ENCODE measurements at places on chromosomes 1 and 21.

- no peak for DNase-seq
These were observed 144.6 kb upstream of the HMGB4 start for GRCh38 chr1:33719326-33719725.

DNA sequence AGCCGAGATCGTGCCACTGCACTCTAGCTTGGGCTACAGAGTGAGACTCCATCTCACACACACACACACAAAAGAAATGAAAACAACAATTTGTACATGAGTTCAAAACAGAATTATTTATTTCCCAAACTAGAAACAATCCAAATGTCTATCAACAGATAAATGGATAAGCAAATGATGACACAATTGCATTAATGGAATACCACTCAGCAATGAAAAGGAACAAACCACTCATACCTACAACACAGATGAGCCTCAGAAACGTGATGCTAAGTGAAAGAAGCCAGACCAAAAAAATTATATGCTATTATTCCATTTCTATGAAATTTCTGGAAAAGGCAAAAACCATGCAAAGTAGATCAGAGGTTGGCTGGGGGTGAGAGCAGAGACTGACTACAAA is 2.0 kb upstream of the PGD start:
- DNase-seq, result no peak

GRCh38 chr1:89802051-89802450 is 18.8 kb upstream of the LRRC8D start:
- DNase-seq, result no peak

GRCh38 chr1:18978706-18979105 is 22.2 kb upstream of the IFFO2 start:
- DNase-seq, result no peak

GRCh38 chr1:230191855-230192254 is 124.8 kb downstream of the GALNT2 start:
- no peak for DNase-seq

GRCh38 chr1:154466921-154467417 is 35.0 kb upstream of the TDRD10 start:
- no peak for DNase-seq

DNA sequence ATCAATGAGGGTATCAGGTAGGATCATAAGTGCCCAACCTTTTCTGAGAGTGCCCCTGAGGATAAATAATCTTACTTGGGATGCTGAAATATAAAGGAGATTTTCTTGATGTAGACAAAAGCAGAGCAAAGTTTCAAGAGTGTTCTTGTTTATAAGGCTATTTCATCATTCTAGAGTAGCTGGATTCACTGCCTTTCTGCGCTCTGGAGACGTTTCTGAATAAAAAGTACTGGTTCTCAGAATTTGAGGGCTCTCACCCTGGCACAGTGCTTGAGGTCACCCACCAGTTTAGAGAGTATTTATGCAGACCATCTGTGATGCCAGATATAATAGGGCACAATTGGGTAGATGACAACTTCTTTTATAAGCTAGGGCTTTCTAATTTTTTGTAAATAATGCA is 103.3 kb downstream of the GDAP2 start:
- DNase-seq, result no peak

DNA sequence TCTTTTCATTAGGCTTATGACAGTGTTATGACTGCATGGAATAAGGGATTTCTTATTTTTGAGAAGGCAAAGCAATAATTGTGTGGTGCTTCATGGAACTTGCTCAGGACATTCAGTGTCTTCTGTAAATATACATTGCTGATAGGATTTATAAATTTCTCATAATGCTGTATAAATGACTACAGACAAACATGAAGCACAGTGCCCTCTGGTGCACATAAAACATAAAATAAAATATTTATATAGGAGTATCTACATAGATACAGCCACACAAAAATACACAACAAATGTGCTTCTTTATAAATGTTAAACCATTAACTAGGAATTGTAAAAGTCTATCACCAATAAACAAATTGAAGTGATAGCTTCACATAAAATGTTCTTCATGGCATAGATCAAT is 24.1 kb downstream of the BRINP3 start:
- DNase-seq, result no peak

DNA sequence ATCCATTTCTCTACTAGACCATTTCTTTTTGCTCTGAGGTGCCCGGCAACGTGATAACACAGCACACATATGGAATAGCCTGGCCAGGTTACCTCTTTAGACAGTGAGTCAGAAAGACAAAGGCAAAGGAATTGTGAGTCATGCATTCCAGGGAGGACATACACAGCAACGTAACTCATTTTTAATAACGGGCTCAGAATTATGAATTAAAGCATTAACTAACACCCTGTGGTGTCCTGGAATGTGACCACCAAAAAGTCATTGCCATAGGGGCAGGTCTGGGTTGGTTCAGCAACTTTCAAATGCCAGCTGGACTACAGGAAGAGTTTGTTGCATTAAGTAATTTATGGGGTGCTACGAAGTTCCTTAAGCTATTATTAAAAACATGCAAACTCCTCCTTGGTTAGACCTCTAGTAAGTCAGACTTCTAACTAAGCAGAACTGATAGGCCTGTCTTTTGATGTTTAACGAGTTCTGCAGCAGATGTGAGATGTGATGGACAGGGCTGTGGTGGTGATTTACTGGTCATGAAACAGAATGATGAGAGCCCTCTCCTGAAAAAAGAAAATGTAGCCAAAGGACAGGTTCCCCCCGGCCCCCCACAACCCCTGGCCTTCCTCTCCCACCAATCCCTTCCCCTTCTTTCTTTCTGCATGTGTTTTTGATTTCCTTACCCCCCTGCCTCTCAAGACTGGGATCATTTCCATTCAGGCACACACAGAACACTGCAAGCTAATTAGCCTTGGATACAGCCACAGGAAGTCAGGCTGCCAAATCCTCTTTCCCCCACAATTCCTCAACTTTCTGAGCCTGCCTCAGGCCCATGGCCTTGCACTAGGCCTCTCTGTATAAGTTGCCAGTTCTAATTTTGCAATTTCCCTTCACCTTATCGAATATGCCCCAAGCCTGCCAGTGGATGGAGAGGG is 88.9 kb upstream of the HAO2 start:
- DNase-seq, result no peak

DNA sequence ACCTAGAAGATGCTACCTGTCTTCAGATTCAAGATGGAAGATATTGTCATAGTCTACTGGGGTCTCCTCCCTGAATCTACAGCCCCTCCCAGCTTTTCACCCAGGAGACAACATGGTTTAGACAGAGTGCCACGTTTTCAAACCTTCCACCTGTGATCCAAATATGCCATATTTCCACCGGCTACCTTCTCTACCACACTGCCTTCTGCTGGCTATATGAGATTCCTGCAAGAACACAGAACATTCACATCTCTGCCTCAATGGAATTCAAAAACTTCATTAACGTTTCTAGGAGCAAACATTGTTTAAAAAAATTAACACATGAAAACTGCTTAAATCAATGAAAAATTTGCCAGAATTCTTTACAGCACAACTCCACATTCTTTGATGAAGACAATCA is 12.9 kb upstream of the LELP1 start:
- no peak for DNase-seq

- no peak for DNase-seq
These were observed 127.3 kb downstream of the HLCS start for GRCh38 chr21:36839123-36839522.

GRCh38 chr1:159239551-159240220 is 35.0 kb downstream of the ACKR1 start:
- DNase-seq, result no peak

DNA sequence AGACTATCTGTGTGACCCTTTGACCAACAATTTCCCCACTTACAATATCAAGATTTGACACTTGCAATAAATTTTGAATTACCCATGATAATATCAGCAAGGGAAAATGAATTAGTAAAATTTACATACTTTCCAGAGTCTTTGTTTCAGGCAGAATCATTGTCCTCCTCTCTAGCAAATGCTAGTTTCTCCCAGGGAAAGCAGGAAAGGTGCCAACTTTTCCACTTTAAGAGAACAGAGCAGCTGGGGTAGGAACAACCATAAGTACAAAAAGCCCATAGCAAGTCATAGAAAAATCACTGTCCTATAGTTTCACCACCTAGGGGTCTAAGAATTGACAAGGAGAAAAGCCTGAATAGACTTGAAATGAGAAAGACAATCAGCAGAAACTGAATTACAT is 67.1 kb upstream of the GUCA2B start:
- DNase-seq, result no peak

DNA sequence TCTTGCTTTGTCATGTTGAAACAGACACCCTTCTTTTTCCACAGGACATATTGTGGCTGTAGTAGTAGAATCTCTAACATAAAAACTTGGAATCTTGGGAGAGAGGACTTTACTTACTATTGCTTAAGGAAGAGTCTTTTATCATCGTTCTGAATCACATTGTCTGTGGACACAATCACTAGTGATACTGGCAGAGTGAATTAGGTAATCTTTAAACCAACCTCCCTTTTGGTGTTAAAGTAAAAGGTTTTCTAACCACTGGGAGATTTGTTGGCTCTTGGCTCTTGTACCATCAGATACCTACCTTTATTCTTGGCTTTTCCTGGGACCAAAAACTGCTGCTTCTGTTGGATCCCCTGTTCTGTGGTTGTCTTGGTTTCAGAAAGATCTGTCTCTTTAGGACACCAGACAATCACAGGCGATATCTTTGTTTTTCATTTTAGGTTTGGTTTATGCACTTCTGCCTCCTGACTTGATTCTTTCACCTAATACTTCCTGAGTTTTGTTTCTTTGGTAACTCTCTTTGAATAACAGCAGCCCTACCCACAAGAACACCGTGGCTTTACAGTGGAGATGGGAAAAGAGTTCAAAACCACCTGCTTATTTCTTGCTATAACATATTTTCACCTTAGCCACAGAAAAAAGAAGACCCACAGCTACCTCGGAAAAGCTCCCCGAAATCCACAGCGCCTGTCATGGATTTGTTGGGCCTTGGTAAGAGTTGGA is 36.6 kb upstream of the ZFP69B start:
- DNase-seq, result no peak

GRCh38 chr1:92262516-92262915 is 36.3 kb downstream of the GLMN start:
- DNase-seq, result no peak

GRCh38 chr1:154714052-154714623 is 106.2 kb upstream of the ADAR start:
- DNase-seq, result no peak

GRCh38 chr1:110674337-110675059 is at the start of gene KCNA3:
TSS of gene KCNA3 (minus strand) at chr1:110674940. CDS start at chr1:110674809, 131 bp downstream.
- DNase-seq, result no peak

GRCh38 chr1:172352435-172352834 is 68.0 kb upstream of the C1orf105 start:
- no peak for DNase-seq

DNA sequence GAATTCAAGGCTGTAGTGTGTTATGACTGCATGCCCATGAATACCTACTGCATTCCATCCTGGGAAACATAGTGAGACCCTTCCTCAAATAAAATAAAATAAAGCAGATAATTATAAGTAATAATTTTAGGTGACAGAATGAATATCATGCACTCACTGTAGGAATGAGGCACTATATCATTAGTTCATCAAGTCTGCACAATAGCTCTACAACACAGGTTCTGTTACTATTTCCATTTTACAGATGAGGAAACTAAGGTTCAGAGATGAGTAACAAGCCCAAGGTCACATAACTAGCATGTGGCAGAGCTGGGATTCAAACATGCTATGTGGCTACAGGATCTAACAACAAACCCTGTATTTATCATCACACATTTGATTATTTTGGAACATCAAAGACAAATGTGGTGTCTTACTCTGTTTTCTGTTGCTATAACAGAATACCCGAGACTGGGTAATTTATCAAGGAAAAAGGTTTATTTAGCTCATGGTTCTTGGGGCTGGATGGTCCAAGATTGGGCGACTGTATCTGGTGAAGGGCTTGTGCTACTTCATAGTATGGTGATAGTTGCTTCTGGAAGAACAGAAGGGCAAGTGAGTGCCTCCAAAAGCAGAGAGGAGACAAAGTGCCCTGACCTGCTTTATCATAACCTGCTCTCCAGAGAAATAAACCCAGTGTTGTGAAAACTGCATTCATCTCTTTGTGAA is 4.8 kb upstream of the ZNF691 start:
- no peak for DNase-seq

DNA sequence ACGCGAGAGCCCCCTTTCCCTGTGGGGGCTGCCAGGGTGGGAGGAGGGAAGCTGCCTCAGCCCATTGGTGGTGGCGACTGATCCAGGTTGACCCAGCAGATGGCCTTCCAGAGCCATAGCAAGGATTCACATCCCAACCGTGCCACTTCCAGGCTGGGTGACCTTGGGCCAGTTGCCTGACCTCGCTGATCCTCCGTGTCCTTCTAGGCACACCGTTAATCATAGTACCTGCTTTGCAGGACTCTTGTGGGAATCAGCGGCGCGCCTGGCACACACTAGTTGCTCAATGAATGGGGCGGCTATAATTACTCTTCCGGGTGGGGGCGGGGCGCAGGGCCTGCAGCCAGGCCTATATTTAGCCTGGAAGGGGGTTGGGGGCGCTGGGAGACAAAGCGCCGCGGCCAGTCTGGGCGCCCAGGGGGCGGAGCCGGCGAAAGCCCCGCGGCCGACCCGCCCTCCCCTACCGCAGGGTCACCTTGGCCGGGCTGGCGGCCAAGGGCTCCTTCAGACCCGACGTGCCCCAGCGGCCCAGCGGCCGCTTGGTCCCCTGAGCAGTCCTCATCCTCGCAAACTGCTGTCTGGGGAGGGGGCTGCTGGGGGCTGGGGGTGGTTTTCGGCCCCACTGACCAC is 5.1 kb downstream of the HSPB7 start:
- DNase-seq, result no peak

GRCh38 chr1:109241344-109241743 is 8.0 kb upstream of the CELSR2 start:
- no peak for DNase-seq

- DNase-seq, result no peak
These were observed 26.3 kb downstream of the GADD45A start for GRCh38 chr1:67711158-67711854.

DNA sequence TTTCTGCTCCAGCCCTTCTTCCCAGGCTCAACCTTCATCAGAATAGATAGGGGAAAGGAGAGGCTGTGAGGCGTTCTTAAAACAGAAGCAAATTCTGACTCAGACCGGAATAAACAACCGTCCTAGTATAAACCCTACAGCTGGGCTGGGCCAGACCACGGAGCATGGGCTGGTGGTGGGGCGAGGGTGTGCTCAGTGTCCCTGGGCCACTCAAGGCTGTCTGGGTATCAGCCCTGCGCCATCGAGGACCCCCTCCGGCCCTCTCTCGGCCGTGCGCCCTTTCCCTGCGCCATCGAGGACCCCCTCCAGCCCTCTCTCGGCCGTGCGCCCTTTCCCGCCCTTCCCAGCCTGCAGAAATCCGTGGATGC is 36.0 kb downstream of the CAPN2 start:
- no peak for DNase-seq

DNA sequence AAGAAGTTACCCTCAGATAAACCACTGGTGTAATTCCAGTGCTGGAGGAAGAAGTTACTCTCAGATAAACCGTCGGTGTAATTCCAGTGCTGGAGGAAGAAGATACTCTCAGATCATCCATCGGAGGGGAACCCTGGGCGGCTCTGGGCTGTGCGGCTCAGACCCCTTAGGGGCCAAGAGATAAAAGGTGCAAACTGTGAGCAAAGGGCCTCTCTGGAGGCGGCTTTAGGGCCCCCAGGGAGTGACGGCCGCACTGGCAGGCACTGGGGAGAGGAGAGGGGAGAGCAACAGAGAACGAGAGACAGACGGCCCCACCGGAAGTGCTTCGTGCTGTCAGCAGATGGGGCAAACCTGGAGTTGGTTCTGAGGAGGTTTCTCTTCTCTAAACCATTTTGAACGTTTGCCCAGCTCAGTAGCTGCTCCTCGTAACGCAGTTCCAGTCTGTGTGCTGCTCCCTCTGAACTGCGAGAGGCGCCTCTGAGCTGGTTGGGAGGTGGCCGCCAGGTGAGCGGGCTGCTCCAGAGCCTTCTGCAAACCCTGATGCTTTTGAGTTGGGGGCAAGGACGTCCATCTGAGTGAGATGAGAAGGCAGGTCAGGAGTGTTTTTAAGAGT is 62.6 kb upstream of the COL6A1 start:
- DNase-seq, result no peak

Measured in NCI-H1436 treated with DMSO at 0.1 percent for 48 hours (cell line).